Keratinocyte (primary cell): ENCODE measurements at places on chromosomes 16 and 17.
A peak's percentile ranks its signal among the peaks of the same experiment; 100 is the strongest.

- peak overlapping the region; percentile 91 for H3K4me3 ChIP-seq
- H3K27me3 ChIP-seq, result no peaks in the 10 kb centered on the region
- peak overlapping the region; percentile 98 for H3K27ac ChIP-seq
- peaks cover 31% of the 10 kb centered on the region for H3K36me3 ChIP-seq
- H3K4me1 ChIP-seq, result peaks cover 40% of the 10 kb centered on the region
Measured at GRCh38 chr17:4940555-4941318, 669 bp downstream of the RNF167 start.

- no peaks in the 10 kb centered on the region for H3K27me3 ChIP-seq
- H3K4me1 ChIP-seq, result no peaks in the 10 kb centered on the region
- no peak overlapping the region for H3K27ac ChIP-seq
- no peaks in the 10 kb centered on the region for H3K36me3 ChIP-seq
- no peak overlapping the region for H3K4me3 ChIP-seq
- no peak for DNase-seq
Measured at GRCh38 chr17:12547831-12548230, 117.9 kb upstream of the MYOCD start.

GRCh38 chr16:12205378-12206097 is 229.0 kb downstream of the SNX29 start:
- no peak overlapping the region for H3K4me3 ChIP-seq
- no peak for DNase-seq
- no peaks in the 10 kb centered on the region for H3K36me3 ChIP-seq
- no peaks in the 10 kb centered on the region for H3K27me3 ChIP-seq

DNA sequence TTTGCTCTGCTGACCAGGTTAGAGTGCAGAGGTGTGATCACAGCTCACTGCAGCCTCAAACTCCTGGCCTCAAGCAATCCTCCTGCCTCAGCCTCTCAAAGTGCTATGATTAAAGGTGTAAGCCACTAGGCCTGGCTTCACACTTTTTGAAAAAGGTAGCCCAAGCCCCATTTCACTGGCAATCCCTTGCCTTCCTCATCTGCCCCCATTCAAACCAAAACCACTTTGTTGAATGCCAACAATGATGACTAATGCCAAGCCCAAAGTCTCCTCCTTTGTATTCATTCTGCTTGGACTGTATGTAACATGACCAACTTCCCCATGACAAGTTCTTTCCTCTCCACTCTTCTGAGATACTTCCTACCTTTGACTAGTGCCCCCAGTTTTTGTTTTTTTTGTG is 33.1 kb downstream of the N4BP1 start:
- H3K27ac ChIP-seq, result no peak overlapping the region
- no peak overlapping the region for H3K4me3 ChIP-seq
- peak; percentile 48 for DNase-seq
- peaks cover 9% of the 10 kb centered on the region for H3K36me3 ChIP-seq
- H3K27me3 ChIP-seq, result no peaks in the 10 kb centered on the region

DNA sequence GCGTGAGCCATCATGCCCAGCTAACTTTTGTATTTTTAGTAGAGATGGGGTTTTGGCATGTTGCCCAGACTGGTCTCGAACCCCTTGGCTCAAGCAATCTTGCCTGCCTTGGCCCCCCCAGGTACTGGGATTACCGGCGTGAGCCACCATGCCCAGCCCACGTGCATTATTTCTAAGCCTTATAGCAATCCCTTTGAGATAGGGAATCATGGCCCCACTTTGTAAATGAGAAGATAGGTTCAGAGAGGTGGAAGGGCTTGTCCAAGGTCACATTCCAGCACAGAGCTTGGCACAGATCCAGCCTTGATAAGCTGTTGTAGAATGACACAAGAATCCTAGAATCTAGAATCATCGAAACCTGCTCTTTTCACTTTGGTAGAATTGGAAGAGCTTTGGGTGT is 4.2 kb upstream of the PYCARD start:
- H3K36me3 ChIP-seq, result no peaks in the 10 kb centered on the region
- peaks cover 5% of the 10 kb centered on the region for H3K4me1 ChIP-seq
- no peak overlapping the region for H3K27ac ChIP-seq
- H3K27me3 ChIP-seq, result no peaks in the 10 kb centered on the region

- peaks cover 39% of the 10 kb centered on the region for H3K27me3 ChIP-seq
- H3K4me1 ChIP-seq, result peaks cover 30% of the 10 kb centered on the region
- DNase-seq, result no peak
- H3K4me3 ChIP-seq, result no peak overlapping the region
- H3K36me3 ChIP-seq, result no peaks in the 10 kb centered on the region
Measured at GRCh38 chr16:88880226-88881006, 14.0 kb upstream of the PABPN1L start.

DNA sequence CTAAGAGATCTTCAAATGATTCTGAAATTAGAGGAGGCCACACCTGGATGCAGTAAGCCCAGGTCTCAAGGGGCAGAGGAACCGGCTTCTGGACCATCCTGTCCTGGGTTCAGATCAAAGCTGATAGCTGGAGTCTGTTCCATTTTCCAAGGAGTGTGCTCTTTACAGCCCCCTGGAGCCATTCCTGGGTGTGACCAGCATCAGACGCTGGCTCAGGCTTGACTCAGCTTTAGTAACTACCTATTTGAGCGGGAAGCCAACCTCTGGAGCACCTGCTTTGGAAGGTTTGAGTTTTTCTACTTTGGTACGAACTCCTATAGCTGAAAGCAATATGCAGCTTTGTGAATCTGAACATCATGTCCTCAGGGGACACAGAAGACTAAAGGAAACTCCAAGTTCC is 12.9 kb upstream of the BBS2 start:
- DNase-seq, result no peak
- peaks cover 19% of the 10 kb centered on the region for H3K4me1 ChIP-seq

GRCh38 chr16:13519871-13520270 is 400.1 kb upstream of the ERCC4 start:
- no peaks in the 10 kb centered on the region for H3K4me1 ChIP-seq
- H3K27me3 ChIP-seq, result no peaks in the 10 kb centered on the region
- H3K4me3 ChIP-seq, result no peak overlapping the region
- H3K27ac ChIP-seq, result no peak overlapping the region
- H3K36me3 ChIP-seq, result no peaks in the 10 kb centered on the region

DNA sequence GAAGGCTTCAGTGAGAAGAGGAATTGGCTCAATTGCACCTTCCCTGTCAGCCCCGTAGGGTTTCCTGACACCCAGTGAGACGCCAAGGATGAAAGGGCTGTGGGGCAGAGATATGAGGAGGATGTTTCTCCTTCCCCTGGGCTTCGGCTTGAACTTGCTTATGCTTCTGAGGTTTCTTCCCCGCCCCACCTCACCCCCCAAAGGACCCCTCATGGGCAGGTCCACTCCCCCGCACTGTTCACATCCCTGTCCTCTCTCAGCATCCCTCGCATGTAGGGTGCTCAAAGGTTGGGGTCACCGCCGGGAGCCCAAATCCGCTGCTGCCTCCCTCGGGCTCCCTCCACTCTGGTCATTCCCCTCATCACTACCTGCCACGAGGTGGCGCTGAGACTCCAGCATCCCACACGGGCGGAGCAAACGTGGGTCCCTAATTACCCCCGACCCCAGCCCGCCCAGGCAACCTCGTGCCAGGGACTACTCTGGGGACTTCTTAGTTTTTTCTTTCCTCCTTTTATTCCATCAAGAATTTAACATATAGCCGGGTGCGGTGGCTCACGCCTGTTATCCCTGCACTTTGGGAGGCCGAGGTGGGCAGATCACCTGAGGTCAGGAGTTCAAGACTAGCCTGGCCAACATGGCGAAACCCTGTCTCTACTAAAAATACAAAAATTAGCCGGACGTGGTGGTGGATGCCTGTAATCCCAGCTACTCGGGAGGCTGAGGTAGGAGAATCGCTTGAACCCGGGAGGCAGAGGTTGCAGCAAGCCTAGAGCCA is 3.3 kb upstream of the TRARG1 start:
- no peak overlapping the region for H3K27ac ChIP-seq
- H3K27me3 ChIP-seq, result peaks cover 35% of the 10 kb centered on the region
- H3K4me3 ChIP-seq, result no peak overlapping the region
- H3K4me1 ChIP-seq, result no peaks in the 10 kb centered on the region
- no peaks in the 10 kb centered on the region for H3K36me3 ChIP-seq

DNA sequence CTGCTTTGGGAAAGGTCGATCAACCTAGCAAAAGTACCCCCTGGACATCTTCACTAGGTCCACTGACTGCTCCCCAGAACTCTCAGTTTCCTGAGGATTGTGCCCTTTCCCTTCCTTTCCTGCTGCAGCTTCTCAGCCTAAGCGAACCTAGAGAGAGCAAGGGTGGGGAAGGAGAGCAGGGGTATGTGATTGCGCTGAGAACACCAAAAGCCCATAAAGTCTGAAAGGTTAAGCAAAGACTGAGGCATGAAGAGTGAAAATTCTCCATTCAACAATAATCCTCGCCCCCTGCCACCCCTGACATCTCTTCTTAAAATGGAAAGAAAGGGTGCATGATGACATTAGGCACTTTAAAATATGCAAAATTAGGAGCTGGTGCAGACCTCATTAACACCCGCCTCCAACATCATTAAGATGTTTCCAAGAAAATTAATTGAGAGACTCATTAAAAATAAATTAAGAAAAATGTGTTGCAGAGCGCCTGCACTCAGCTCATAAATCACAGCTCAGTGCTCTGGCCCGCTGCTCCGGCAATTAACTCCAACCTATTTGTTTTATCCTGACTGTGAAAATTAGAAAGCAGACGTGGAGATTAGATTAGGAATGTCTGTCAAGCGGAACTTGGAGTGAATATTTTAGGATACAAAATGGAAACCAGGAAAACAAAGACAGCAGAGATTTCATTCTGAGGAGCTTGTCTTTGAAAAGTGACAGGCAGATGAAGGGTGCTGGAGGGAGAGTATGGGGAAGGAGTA is 49.1 kb upstream of the PMFBP1 start:
- no peak overlapping the region for H3K4me3 ChIP-seq
- DNase-seq, result no peak
- no peaks in the 10 kb centered on the region for H3K27me3 ChIP-seq
- H3K36me3 ChIP-seq, result no peaks in the 10 kb centered on the region
- no peak overlapping the region for H3K27ac ChIP-seq
- H3K4me1 ChIP-seq, result no peaks in the 10 kb centered on the region

GRCh38 chr16:81700071-81700779 is 78.9 kb upstream of the PLCG2 start:
- peaks cover 16% of the 10 kb centered on the region for H3K4me1 ChIP-seq
- DNase-seq, result no peak
- H3K27ac ChIP-seq, result no peak overlapping the region
